Fibroblast of skin of scalp (primary cell): ENCODE measurements at places on chromosomes 6 and 20.
A peak's percentile ranks its signal among the peaks of the same experiment; 100 is the strongest.

DNA sequence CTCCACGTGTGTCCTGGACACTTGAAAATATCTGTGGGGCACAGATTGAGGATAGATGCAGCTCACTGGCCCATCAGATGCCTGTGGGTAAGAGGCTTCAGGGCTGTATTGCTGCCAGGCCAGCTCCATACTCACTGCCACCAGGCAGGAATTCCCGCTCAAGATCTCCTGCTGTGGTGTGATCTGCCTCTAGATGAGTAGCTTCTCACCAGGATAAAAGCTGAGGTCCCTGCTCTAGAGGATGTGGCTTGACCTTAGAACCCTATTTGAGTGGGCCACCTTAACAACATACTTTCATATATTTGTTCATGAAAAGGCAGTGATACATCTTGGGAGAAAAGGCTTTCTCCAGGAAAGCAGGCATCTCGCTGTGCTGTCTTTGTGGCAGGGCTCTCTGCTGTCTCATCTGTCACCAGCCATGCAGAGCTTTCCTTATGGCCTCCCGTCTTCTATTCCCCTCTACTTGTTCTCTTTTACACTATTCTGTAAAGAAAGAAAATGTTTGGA is 165.7 kb upstream of the RNF217 start:
- peak; percentile 2 for DNase-seq

GRCh38 chr6:81995548-81996289 is 243.2 kb upstream of the TENT5A start:
- peak; percentile 74 for DNase-seq

GRCh38 chr6:41785689-41786450 is 1.6 kb upstream of the TOMM6 start:
- peak; percentile 25 for DNase-seq

DNA sequence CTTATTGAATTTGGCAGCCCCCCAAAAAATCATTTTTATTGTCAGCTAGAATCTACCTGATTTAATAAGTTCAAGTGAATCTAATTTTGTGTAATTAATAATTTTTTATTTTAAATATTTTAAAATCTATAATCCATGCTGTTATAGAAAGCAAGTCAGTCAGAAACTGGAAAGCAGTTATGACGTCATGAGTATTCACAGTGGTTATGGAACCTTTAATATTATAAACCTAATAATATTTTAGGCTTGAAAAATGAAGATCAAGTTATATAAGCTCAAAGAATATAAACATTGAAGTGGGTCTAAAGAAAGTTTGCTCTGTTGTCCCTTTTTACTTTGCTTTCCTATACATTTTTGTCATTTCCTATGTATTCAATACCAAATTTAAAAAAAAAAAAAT is 1075.1 kb upstream of the EPHA7 start:
- no peak for DNase-seq

DNA sequence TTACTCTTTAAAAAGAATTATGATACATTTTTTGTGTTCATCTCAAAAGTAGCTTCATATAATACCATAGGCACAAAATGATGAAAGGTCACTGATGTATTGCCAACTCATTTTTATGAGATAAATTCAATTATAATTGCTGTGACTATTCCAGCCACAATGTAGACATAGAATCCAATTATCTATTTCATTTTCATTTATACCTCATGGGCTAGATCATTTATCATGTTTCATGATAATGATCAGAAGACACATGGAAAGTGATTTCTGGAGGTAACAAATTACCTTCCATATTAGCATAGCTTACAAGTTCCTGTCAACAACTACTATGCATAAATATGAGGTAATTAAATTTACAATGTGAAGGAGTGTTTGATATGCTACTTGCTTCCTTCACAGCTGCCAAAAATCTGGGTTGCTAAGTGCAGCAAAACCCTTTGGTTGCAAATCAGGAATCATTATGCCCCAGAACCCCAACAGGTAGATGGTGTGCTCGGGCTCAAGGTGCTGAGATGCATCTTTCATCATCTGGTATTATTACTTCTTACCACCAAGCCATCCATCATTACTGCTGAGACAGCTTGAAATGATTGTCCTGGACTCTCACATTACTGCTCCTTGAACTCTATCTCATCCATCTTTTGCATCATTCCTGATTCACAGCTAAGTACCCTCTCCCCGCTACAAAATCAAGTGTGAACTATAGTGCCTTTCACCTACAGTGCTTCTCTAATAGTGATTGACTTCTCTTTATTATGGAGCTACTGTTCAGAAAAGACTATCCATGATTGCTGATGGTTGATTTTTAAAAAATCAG is 306.0 kb upstream of the THEMIS start:
- no peak for DNase-seq

- DNase-seq: no peak
Observed at GRCh38 chr20:56924292-56925081, 295.4 kb downstream of the TFAP2C start.

DNA sequence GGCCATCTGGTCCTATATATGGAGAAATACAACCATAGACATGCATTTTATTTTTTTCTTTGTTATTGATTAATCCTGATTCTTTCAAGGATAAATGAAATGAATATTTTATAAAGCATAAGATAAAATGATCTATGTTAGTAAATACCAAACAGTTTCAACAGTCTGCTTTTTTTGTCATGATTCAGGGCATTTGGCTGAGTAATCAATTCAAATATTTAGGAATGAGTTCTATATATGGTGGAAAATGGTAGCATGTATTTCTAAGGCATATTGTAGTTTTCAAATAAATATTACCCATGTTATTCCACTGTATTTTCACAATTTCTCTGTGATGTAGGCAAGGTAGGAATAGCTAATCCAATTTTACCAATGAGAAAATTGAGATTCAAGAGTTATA is 287.5 kb upstream of the FKBP1C start:
- no peak for DNase-seq

DNA sequence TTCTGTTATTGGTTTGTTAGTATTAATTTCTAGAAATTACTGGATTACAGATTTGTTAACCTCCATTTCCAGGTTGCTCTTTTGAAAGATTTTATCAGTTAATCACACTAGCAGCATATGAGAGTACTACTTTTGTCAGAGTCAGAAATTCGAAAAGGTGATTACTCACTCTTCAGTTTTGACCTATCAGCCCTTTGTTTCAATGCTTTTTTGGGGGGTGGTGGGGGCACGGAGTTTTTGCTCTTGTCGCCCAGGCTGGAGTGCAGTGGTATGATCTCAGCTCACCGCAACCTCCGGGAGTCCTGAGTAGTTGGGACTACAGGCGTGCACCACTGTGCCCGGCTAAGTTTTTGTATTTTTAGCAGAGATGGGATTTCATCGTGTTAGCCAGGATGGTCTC is 149.2 kb downstream of the JARID2 start:
- no peak for DNase-seq

DNA sequence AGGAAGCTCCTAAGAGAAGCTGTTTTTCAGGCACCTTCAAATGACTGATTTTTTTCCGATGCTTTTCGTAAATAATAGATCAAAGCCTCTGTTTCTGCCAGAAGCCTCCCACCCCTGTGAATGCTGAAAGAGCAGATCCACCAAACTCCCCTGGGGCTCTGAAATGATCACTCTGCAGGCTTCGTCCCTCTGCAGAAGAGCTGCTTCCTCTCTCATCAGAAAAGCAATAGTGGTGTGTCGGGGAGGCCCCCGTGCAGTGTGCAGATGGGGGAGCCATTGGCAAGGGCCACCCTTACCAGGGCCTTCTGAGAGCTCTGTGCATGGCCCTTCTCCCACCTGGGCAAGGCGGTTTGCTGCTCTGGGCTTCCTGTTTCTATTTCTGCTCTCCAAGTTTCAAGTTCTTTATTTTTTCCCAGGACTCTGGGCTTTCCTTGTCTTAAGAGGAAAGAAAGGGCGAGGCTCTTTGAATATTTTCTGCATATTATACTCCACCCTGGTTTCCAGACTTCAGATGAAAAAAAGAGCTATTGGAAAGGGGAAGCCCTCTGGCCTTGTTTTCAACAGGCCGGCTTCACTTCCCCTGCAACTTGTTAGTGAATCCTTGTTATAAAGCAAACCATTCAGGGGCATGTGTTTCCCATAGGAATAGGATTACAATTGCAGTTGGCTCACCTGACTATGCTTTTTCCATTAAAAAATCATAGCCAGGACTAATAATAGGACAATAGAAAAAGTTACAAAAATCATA is 155.2 kb downstream of the TTLL2 start:
- no peak for DNase-seq

DNA sequence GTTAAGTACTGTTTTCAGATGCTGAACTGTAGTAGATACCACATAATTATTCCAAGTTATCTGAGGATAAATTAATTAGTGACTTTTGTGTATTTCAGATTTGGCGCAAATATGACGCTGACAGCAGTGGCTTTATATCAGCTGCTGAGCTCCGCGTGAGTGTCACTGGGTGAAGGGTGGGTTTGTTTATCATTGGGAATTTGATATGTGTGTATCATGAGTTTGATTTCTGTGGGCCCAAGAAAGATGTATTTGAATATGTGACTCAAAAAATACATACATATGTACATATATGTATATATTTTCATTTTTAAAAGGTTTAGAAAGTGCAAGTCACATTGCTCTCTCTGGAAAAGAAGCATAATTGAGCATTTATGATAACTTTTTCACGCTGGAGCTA is 17.4 kb downstream of the SCGN start:
- no peak for DNase-seq

DNA sequence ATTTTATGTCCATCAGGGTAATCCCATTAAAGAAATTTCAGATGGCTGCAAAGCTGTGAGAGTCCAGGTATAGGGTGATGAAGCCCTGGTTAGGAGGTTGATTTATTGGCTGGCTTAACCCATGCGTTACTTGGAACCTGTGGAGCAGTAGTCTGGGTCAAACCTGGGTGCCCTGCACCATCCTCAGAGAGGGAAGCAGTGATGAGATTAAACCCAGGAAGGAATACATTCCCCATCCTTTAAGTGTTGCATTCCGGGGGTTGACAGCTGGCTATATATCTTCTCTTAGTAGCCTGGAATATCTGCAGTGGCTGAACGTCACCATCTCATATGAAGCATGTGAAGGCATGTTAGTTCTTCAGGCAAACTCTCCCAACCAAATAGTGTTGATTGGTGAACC is 44.9 kb upstream of the JAG1 start:
- no peak for DNase-seq

DNA sequence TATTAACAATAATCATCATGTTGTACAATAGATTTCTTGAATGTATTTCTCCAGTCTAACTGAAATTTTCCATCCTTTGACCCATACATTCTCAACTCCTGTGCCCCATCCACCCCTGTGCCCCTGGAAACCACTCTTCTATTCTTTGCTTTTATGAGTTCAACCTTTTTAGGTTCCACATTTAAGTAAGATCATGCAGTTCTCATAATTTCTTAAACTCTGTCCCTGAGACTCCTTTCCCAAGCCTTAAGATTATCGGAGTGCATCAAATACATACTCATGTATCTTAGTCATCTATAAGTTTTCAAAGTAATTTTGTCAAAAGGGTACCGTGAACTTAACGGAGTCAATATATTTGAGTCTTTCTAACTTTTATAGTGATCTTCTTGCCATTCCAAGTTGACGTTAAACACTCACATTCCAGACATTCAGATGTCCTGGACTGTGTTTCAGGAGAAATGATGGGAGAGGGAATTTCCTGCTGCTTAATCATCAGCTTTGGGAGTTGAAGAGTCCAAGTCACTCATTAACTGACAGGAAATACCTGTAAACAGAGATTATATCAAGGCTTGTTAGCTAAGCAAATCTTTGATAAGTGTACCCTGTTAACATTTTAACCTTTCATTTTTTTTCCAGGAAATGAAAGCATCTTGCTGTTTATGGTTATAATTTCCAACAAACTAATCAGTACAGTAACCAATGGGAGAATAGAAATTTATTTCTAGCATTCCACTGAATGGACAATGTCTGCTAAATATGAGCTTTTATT is 73.3 kb downstream of the ADGRG6 start:
- peak; percentile 92 for DNase-seq

DNA sequence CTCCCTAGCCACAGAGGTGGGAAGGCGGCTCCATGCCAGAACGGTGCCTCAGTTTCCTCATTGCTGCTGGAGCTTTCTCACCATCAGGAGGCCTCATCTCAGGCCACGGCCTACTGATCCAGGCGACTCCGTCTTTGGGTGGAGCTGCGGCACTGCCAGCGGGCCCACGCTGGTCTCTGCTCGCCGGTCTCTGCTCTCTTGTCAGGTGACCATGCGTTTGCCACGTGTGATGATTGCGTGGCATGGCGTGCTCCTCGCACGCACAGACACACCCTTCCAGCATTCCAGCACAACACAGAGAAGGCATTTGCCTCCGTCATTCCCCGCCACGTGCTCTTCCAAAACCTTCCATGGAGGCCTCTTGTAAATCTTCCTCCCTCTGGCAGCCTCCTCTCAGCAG is 271.1 kb downstream of the CDH4 start:
- DNase-seq: no peak

DNA sequence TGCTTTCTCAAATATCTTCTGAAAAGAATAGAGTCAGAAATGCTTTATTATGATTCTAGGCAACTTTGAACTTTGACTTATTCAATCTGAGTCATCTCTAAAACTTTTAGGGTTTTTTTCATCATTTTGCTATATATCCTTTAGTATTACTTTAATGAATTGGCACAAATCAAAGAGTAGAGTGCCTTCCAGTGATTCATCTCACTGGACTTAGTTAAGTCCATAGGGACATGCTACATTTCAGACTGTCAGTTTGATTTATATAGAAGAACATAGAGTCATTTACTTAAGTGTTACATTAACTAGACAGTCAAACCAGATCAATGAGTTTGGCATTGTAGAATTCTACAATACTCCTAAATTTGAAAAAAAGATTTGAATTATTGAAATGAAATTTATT is 1235.7 kb upstream of the MAP3K7 start:
- DNase-seq: peak; percentile 8

- no peak for DNase-seq
Observed at GRCh38 chr6:145238787-145239186, 496.5 kb downstream of the EPM2A start.

DNA sequence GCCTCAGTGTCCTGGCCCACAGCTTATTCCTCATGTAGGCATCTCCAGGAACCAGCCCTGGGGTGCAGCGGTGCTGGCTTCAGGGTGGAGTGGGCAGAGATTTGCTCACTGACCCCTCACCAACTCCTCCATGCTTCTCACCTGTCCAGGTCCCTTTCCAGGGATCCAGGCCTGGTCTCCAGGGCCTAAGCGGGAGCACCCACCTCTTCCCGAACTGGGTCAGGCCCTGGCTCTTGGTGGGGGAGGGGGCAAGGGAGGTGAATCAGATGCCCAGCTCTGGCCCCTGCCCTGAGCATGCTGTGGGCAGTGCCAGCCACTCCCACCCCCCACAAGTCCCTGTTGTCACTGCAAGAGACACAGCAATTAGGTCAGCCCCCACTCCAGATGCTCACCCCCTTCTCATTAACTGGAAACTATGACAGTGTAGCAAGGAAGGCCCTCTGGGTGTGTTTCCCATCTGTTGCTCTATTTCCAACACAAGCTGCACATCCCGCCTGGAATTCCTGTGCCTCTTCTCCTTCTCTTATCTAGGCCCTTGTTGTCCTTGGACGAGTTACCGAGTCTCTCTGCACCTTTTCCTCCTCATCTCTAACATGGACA is 37.0 kb downstream of the MDFI start:
- no peak for DNase-seq
